ENCODE measurements at places on chromosomes 11 and 22. TPM values are rescaled to one million over a fixed set of nuclear protein-coding genes. Genes with fewer than 3 reads are reported as not detected.

Gene CCDC73
- total RNA-seq = not detected

Gene INPPL1
- 128 TPM for total RNA-seq

Gene GPR83
- total RNA-seq = 0.11 TPM

Gene MS4A12
- not detected for total RNA-seq

Gene ZBTB16
- total RNA-seq = 19.1 TPM

Gene RBFOX2
- total RNA-seq = 1.9 TPM

Gene DCUN1D5
- 15.6 TPM for total RNA-seq

Gene SCUBE2
- not detected for total RNA-seq

DNA sequence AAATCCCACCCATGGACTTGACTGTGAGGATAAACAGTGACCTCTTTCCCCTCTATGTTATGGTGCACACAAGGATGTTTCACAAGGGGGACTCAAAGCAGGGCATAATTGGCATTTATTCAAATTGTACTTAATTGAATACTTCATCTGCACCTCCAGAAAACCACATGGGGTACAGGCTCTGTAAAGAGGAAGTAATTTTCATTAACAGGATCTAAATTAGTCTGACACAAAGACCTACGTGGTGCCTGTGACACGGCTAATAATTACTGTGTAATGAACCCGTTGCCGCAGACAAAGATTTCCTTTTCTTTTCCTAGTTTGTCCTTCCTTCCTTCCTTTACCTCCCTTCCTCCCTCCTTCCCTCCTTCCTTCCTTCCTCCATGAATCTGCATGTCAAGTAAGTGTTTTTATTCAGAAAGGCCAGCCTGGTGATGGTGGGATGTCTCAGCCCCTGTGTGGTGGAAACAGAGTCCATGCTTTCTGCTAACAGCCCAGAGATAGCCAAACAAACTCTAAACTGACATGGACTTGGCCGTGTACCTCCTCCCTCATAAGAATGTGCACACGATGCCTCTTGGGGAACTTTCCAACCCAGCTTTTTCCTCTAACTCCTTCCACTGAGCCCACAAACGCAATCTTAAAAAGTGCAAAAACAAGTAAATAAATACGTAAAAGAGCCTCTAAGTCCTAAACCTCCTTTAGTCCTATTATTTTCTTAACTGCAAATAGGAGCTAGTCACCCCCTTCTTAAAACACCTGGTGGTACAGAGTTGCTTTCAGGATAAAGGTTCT lies 118.8 kb downstream of the INSC start:
- DNase-seq = no peak

DNA sequence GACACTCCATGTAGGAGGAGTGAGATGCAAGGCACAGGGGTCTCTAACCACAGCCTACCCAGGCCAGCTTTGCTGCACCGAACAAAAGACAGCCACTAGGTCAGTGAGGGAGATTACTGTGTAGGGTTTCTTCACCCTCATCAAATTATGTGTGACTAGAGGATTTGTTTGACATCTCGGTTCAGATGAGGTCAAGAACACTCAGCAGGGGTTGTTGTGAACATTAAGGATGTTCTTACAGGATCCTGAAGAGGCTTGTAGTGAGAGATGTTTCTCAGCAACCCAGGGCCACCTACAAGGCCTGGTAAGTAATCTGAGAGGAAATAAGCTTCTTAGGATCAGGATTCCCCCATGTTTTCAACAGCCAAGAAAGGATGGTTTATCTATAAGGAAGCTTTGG lies 202.1 kb downstream of the NXPE2 start:
- no peak for DNase-seq

DNA sequence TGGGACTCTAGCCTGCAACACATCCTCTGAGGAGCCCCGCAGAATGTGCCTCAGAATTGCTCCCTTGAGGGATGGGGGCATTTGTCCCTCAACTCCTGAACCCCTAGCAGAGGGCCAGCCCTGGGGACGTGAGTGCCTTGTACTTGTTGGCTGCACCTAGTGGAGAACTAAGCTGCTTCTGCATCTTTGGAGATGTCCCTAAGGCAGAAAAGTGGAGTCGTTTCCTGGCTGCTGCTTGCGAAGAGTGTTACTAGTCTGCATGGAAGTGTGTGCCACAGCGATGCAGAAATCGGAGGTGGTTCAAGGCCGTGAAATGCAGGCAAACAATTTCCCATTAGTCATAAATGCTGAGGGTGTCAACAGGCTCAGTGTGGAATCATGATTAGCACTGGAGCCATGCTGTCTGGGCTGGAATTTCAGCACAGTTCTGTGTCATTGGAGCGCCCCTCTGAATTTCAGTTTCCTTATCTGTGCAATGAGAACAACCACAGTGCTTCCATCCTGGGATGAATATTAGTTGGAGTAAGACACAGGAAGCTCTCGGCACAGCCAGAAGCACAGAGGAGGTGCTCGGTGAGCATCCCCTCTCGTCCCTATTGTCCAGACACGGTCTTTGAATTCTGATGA lies 56.5 kb downstream of the MIAT start:
- no peak for DNase-seq

GRCh38 chr11:72426758-72427157 lies 7.6 kb downstream of the CLPB start:
- no peak for DNase-seq

- no peak for DNase-seq
Observed at GRCh38 chr22:37647928-37648327, 8.5 kb downstream of the SH3BP1 start.

- DNase-seq = no peak
Observed at GRCh38 chr11:122733318-122733717, 77.8 kb downstream of the UBASH3B start.

- DNase-seq = peak; percentile 23
Observed at GRCh38 chr22:49692499-49693225, 135.0 kb downstream of the BRD1 start.

DNA sequence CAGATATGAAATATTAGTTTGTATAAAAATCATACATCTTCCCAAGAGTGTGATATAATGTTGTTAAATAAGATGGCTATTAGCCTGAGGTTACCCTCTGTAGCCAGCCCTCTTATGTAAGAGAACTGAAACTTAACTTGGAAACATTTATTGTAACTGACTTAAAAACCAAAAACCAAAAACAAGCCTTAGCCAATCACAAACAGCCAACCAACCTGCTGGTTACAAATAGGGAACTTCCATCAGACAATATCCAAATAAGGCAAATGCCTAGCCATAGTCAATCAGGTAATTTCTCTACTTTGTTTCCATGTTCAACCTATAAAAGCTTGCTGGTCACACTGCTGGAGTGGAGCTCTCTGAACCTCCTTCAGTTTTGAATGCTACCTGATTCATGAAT lies 14.1 kb downstream of the KBTBD3 start:
- no peak for DNase-seq

- DNase-seq = peak; percentile 23
Observed at GRCh38 chr11:59755701-59756557, 753 bp downstream of the STX3 start.

GRCh38 chr11:42271306-42271705 lies 811.9 kb upstream of the LRRC4C start:
- DNase-seq = no peak

DNA sequence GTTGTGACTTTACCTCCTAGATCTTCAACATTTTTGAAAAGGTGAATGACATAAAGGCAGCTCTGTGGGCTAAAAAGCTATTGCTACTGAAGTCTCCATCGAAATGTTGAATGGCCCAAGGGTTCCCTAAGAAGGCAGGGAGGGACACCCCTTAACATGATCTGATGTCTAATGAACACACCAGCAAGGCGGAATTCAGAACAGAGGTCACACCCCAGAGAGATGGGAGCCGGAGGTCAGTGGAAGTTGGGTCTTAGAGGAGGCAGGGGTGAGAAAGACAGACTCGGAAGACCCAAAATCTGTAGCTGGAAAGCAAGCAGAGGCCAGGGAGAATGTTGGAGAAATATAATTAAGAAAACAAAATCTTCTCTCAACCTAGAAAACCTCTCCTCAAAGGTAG lies 79.0 kb downstream of the TRIM29 start:
- no peak for DNase-seq

- peak; percentile 53 for DNase-seq
Observed at GRCh38 chr11:6655020-6655789, 404 bp downstream of the DCHS1 start.

- no peak for DNase-seq
Observed at GRCh38 chr11:617912-618682, 2.3 kb upstream of the IRF7 start.

DNA sequence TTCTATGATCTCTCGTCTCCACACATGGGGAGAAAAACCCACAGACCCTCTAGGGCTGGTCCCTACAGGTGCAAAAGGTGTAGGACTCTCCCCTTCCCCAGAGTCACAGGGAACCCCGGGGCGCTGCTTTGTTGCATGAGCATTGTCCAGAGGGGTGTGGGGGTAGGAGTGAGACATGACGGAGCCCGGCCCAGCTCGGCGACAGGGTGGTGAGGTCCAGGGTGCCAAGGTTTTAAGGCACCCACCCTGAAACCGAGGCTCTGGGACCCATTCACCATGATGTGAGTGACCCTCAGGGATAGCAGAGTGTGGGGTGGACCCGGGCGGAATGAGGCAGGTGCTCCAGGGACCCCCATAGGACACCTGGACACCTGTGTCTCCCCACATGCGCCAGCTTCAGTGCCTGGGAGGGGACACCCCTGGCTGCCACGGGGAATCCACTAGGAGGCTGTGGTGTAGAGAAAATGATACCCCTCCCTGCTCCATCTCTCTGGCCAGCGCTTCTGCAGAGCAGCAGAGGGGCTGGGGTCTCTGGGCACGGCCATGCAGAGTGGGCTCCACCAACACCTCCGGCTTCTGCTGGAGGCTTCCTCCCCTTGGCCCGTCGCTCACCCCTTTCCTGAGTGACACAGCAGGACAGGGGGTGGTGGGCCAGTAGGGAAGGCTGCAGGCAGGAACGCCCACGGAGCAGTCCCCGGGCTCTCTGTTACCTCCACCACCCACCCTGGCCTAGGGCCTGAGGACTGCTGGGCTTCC lies 15.2 kb downstream of the KRTAP5-5 start:
- DNase-seq = no peak

GRCh38 chr11:47162426-47162825 lies 14.3 kb downstream of the ARFGAP2 start:
- no peak for DNase-seq

DNA sequence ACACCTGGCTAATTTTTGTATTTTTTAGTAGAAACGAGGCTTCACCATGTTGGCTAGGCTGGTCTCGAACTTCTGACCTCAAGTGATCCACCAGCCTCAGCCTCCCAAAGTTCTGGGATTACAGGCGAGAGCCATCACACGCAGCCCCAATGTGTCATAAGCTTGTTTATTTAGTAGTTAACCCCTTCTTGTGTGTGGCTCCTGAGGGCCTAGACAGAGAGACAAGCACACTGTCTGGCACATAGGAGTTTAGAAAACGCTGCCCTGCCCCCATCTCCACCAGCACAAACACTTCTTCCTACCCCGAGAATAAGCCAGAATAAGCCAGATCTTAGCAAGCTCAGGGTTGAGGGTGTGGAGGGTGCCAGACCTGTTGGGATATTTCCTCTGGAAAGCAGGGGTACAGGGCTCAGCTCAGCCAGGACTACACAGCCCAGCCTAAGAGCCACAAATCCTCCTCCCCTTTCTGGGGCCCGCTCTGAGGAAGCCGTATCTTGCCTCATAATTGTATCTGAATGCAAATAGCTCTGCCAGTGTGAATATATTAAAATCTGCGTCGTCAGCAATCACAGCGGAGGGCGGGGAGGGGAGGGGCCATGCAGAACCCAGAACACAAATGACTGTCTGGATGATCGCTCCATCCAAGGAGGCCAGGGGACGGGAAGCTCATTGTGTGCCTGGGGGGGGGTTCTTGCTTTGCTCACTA lies 247.3 kb downstream of the MN1 start:
- DNase-seq = no peak

DNA sequence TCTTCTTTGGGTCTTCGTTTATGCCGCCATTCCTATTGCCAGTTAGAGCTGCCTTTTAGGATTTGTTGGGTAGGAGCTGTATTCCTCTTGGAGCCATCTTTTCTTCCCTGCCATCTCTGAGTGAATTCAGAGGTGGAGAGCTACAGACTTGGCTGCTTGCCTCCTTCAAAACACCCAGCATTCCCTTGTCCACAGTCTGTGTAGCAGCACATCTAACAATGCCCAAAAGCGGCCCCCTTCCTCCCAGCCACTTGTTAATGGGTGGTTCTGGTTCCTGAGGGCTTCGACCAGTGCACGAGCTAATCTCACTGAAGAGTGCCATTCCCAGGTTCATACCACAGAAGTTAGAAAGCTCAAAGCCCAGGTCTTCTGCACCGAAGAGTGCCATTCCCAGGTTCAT lies 37.7 kb downstream of the MARK2 start:
- no peak for DNase-seq

DNA sequence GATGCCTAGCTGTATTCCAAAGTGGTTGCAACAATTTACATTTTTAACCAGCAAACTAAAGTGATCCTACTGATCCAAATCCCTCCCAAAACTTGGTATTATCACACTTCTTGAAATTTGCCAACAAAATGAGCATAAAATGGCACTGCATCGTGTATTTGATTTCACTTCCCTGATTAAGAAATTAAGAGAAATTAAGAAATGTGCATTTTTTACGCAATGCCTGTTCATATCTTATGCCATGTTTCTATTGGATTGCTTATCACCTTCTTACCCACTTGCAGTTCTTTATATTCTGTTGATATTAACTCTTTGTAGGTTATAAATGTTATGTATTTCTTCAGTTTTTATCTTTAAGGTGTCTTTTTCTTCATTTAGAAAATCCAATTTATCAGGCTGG lies 80.6 kb downstream of the DENND5A start:
- no peak for DNase-seq

GRCh38 chr11:35479731-35480130 lies 45.7 kb downstream of the PAMR1 start:
- no peak for DNase-seq

DNA sequence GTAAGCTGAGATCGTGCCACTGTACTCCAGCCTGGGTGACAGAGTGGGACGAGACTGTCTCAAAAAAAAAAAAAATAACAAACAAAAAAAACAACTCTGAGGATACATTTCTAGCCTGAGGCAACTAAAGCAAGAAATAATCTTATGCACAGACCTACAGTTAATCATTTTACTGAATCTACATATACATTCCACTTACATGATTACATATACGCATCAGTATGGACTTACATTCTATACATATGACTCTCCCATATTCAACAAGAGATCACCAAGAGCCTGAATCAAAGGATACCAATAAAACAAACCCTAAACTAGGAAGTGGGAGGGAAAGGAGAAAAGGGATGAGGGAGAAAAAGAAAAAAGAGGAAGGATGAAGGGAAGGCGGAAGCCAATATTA lies 1.1 kb downstream of the ALG8 start:
- DNase-seq = no peak

DNA sequence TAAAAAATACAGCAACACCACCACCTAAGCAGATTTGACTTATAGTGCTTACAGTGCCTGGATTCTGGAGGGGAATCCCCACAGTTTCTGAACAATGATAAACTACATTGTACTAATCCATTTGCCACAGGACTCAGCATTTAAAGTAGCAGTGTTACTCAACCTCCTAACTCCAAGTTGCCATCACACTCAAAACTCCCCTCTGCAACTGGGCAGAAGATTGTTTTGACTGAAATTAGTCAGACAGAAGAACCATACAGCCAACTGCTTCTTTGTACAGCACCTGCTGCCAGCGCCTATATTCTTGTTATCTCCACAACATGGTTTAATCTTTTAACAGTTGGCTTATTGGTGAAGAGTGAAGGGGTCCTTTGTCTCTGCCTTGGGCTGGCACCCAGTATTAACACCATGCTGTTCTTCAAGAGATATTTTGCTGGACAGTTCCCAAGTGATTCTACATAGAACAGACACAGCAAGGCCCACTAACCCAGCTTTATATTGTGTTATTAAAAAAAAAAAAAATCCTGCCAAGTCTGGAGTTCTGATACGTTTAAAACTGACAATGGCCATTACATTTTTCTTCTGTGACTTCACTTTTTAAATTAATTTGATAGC lies 273.2 kb downstream of the DCDC1 start:
- no peak for DNase-seq

Data from CD4-positive, alpha-beta T cell (primary cell).